Breast epithelium (tissue), 4 donors: ENCODE measurements at places on chromosomes 5 and 9. TPM values are rescaled to one million over a fixed set of nuclear protein-coding genes. Genes with fewer than 3 reads are reported as not detected.

DNA sequence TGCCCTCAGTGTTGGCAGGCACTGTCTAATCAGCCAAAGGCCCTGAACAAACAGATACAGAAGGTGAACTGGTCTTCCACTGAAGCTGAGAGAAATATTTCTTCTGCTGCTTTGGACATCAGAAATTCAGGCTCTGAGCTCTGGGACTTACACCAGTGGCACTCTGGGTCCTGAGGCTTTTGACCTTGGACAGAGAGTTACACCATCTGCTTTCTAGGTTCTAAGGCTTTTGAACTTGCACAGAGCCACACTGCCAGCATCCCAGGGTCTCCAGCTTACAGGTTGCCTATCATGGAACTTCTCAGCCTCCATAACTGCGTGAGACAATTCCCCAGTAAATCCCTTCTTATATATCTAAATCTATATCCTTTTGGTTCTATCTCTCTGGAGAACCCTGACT is 326.7 kb downstream of the MLLT3 start:
- H3K27ac ChIP-seq: no peak overlapping the region
- no peak overlapping the region for H3K4me3 ChIP-seq
- H3K4me1 ChIP-seq: no peaks in the 10 kb centered on the region
- no peak for DNase-seq
- H3K27me3 ChIP-seq: no peaks in the 10 kb centered on the region
- no peaks in the 10 kb centered on the region for H3K36me3 ChIP-seq

SLC6A7 gene
- total RNA-seq: 0.16 TPM

GRCh38 chr5:154274828-154275185 is 84.3 kb downstream of the GALNT10 start:
- peak overlapping the region; percentile 10 for H3K27ac ChIP-seq
- H3K36me3 ChIP-seq: no peaks in the 10 kb centered on the region
- no peak for DNase-seq
- H3K4me3 ChIP-seq: no peak overlapping the region

SMIM33 gene
- total RNA-seq: not detected

GRCh38 chr9:4994166-4994890 is 9.3 kb downstream of the JAK2 start:
- H3K36me3 ChIP-seq: no peaks in the 10 kb centered on the region
- no peaks in the 10 kb centered on the region for H3K27me3 ChIP-seq
- H3K4me3 ChIP-seq: no peak overlapping the region
- H3K27ac ChIP-seq: no peak overlapping the region
- DNase-seq: no peak
- no peaks in the 10 kb centered on the region for H3K4me1 ChIP-seq

HSD17B3 gene
- not detected for total RNA-seq

DNA sequence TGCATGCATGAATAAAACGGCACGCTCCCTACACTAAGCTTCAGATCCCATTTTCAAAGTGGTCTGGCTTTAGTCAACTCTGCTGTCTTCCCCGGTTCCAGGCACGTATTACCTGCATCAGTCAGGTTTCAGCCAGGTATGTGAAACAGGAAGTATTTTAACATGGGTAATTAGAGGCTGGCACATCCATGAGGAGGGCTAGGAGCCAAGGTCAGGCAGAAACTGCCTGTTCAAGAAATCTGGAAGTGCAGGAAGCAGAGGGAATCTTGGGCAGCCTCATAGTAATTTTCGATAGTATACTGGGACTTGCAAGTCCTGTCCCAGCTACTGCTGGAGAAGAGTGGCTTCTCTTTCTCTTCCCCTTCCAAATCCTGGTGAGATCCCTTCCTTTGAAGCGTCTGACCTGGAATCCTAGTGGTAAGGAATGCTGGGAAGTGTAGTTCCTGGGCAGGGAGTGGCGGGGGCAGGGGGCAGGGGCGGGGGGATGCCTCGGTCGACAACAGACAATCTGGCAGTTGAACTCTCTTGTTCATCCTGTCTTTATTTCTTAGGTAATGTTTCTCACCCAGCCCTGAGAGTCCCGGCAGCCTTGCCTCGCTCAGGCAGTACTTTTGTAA is 403.1 kb downstream of the TLE4 start:
- no peaks in the 10 kb centered on the region for H3K27me3 ChIP-seq
- H3K4me3 ChIP-seq: no peak overlapping the region
- no peak for DNase-seq
- no peak overlapping the region for H3K27ac ChIP-seq

NME5 gene
- 2.5 TPM for total RNA-seq

DNA sequence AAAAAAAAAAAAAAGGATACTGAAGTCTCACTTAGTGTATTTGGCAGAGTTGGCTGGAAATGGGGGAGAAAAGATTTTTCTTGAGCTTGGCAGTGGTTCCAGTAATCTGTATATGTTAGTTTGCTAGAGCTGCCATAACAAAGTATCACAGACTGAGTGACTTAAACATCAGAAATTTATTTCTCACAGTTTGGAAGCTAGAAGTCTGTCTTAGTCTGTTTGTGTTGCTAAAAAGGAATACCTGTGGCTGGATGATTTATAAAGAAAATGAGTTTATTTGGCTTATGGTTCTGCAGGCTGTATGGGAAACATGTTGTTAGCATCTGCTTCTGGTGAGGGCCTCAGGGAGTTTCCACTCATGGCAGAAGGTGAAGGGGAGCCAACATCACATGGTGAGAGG is 89.6 kb upstream of the CEP78 start:
- DNase-seq: no peak
- H3K27ac ChIP-seq: no peak overlapping the region
- no peaks in the 10 kb centered on the region for H3K4me1 ChIP-seq
- no peaks in the 10 kb centered on the region for H3K27me3 ChIP-seq
- no peak overlapping the region for H3K4me3 ChIP-seq

DNA sequence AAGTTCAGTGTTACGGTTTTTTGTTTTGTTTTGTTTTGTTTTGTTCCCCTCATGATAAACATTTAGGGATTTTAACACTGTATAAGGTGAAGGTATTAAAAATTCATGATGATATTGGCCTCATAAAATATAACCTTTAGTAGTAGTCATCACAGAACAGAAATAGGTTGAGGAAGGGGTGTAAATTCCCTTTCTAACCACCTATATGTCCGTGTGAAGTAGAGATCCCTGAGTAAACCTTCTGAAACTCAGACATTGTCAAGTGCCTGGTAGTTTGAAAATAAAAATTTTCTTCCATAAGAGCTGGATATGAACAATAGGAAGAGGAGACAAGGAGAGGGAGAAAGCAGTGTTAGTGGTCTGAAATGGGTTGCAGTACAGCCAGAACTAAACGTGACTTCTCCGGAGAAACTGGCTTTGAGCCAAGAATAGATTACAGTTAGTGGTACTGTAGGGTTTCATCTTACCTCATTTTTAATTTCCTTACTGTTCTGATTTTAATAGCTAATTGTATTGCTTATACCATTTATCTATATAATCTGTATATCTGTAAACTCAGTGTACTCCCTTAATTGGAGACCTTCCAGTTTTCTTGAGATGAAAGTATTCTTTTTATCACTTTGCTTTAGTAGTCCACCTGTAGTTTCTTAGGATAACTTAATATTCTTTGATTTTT is 18.3 kb downstream of the UGCG start:
- no peak overlapping the region for H3K4me3 ChIP-seq
- H3K27ac ChIP-seq: no peak overlapping the region
- no peaks in the 10 kb centered on the region for H3K27me3 ChIP-seq
- no peaks in the 10 kb centered on the region for H3K36me3 ChIP-seq
- no peaks in the 10 kb centered on the region for H3K4me1 ChIP-seq
- DNase-seq: no peak

DNA sequence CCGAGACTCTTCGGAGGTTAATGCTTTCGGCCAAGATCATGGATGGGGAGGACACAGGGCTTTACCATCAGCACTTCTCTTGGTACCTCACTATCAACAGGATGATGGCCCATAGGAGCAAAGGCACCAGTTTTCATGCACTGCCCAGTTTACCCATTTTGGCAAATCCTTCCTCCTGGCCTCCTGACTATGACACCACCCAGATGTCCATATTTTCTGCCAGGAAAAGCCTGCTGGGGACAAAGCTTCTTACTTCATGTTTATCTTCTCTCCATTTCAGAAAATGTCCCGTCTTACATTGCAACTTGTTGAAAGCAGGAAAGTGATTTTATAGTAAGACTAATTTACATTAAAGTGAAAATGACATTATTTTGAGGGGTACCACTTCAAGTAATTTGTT is 61.4 kb upstream of the GAS1 start:
- H3K4me1 ChIP-seq: no peaks in the 10 kb centered on the region
- peak overlapping the region; percentile 83 for H3K27ac ChIP-seq
- no peaks in the 10 kb centered on the region for H3K27me3 ChIP-seq
- DNase-seq: no peak
- H3K4me3 ChIP-seq: no peak overlapping the region
- H3K36me3 ChIP-seq: no peaks in the 10 kb centered on the region

- DNase-seq: no peak
- no peak overlapping the region for H3K4me3 ChIP-seq
- H3K27ac ChIP-seq: no peak overlapping the region
- H3K4me1 ChIP-seq: no peaks in the 10 kb centered on the region
- H3K27me3 ChIP-seq: no peaks in the 10 kb centered on the region
- H3K36me3 ChIP-seq: no peaks in the 10 kb centered on the region
These were observed 685.3 kb upstream of the EDIL3 start for GRCh38 chr5:85069659-85070640.

GRCh38 chr5:72108202-72109061 is 1.2 kb downstream of the MAP1B start:
- peak overlapping the region; percentile 21 for H3K27ac ChIP-seq
- peak; percentile 58 for DNase-seq
- no peaks in the 10 kb centered on the region for H3K36me3 ChIP-seq
- H3K4me3 ChIP-seq: peak overlapping the region; percentile 72

- DNase-seq: no peak
- peaks cover 6% of the 10 kb centered on the region for H3K4me1 ChIP-seq
- H3K36me3 ChIP-seq: no peaks in the 10 kb centered on the region
These were observed 6.9 kb upstream of the EGR1 start for GRCh38 chr5:138458384-138458783.

ADRB2 gene
- total RNA-seq: 9.5 TPM

DNA sequence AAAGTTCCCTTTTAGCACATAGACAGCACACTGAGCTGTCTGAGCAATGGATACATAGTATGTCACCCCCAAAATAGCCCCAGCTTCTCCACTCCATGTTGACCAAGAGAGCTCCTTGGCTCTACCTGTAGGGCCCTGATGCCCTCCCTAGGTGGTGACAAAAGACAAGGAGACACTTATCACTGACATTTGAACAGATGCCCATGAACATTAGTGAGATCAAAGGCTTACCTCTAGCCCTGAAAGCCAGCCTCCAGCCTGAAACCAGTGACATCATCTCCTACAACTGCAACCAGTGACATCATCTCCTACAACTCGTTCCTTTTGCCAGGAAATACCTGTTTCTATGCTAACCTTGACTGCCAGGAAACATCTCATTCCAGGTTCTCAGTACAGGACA is 122.7 kb downstream of the FSTL4 start:
- H3K4me1 ChIP-seq: no peaks in the 10 kb centered on the region
- DNase-seq: no peak
- no peaks in the 10 kb centered on the region for H3K36me3 ChIP-seq
- H3K27ac ChIP-seq: no peak overlapping the region
- H3K4me3 ChIP-seq: no peak overlapping the region
